GM04504 (cell line): ENCODE measurements at places on chromosomes 2 and 18.

DNA sequence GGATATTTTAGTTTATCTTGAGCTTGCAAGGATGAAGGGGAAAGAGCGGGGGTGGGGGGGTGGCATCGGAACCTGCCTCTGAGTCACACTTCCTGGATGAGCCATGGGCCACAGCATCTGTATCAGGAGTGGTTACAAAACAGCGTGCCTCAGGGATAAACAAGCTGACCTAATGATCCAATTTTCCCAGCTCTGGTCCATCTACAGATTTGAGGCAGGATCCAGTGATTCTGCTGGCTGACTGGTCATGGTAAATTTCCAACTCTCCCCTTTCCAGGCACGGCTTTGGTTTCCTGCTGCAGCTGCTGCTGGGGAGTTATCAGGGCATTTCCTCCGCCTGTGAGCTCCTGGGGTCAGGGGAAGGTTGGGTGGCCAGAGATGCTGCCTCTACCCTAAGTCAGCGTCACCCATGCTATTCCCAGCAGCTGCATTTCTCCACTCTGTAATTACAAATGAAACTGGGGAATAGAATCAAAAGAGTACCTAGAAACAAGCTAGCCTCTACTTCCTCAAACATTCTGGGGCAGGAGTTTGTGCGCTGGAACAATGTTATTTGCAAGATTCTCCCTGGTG is 4.7 kb upstream of the HPCAL1 start:
- DNase-seq, result peak; percentile 91

- no peak for DNase-seq
These were observed 110.9 kb downstream of the PTRHD1 start for GRCh38 chr2:24682304-24682703.

DNA sequence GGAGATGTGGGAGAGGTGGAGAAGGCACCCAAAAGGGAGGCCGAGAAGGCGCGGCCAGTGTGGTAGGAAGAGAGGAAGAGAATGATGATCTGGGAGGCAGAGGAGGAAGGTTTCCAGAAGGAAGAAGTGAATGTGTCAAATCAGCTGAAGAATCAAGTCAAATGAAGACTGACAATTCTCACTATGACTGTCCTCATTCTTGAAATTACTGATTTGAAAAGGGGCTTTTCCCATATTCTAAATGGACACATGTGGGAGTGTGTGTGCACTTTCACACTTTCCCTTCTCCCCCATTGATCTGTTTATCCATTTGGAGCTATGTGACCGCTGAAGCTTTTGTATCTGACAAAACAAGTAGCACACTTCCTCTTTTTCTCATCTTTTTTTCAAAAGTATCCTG is 6.1 kb downstream of the AFF3 start:
- no peak for DNase-seq

GRCh38 chr2:161369311-161369710 is 46.8 kb upstream of the TBR1 start:
- no peak for DNase-seq

DNA sequence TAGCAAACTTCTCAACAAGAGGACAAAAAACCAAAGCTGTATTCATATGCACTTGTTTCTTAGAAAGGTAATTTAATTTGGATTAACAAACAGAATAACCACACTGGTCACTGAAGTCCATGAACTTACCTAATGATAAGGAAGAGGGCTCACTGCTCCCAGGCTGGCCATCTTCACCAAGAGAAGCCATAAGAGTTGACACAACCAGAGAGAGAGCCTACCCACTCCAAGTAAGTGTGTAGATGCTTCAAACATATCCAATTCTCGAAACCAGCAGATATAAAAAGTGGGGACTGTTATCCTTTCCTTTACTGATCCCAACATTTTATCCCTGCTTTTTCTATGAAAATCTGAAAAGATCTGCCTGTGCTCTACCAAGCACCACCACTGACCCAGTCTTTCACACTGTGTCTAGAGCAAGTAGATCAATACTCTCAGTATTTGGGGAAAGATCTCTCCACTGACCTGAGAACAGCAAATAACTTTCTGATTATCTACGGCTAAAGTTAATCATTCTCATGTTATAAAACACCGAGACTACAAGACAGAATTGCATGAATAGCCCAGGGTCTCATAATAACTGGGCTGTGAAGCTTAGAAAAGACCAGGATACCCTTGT is 111.5 kb upstream of the RNU4ATAC start:
- DNase-seq, result no peak

DNA sequence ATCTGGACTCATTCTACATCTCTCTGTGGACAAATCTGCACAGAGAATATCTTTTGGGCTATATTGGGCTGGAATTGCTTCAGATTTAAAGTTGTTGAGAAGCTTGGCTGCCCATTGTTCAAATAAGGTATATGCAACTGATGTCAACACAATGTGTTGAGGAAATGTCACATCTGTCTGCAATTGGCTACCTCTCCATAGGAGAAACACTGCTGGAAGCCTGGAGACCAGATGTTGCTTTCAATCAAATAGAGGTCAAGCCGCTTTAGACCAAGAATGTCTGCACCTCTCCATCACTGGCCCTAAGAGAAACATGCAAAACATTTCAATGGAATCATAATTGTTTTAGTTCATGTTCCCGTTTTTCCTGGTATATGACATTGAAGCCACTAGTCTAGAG is 720.2 kb downstream of the SLC4A3 start:
- DNase-seq, result no peak

DNA sequence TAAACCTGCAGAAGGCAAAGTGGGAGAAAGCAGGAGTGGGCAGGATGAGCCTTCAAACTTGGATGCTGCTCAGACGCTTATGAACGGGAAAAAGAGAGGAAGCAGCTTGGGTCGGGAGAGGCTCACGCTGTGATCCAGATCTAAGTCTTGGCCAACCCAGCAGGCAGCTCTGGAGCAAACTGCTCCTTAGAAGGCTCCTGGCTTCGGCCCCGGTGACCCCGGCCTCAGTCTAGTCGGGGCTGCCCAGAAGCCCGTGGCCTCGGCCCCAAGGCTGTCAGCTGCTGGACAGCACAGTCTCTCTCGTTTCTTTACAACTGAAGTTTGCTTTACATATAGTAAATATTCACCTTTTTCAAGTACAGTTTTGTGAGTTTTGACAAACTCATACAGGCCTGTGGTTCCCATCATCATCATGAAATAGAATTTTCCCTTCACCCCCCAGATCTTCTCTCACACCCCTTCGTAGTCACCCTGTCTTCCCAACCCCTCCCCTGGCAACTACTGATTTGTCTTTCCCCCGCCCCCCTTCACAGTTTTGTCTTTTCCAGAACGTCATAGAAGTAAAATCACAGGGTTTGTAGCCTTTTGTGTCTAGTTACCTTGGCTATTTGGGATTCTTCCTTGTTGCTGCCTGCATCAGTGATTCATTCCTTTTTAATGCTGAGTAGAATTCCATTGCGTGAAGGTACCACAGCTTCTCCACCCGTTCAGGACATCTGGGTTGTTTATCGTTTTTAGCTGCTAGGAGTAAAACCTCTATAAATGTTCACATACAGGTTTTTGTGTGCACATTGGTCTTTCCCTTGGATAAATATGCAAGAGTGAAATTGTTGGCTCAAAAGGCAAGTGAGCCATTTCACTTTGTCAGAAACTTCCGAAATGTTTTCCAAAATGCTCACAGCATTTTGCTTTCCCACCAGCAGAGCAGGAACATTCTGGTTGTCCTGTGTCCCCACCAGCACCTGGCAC is 35.1 kb downstream of the MYO7B start:
- DNase-seq, result no peak

GRCh38 chr2:98175811-98176210 is 88.8 kb downstream of the VWA3B start:
- no peak for DNase-seq

DNA sequence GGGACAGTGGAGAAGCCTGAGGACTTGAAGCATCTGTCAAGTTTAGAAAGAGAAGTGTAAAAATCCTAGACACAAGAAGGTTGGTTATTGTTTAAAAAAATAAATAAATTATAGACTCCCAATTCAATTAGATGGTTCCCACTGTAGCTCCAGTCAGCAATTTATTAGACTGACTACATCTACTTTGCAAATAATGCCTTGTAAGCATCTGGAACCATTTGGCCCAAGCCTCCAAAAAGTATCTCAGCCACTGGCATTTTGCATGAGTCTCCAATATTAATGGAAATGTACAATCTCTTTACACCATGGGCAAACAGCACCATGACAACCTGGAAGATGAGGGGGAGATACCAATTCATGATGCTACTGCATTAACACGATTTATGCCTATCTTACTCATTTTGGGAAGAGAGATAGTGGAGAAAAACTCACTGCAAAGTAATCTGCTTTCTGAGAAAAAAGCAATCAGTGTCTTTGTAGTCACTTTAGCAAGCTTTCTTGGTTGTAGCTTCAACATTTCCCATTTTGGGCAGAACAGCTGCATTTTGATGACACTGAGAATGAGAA is 2.8 kb downstream of the NYAP2 start:
- no peak for DNase-seq

- no peak for DNase-seq
These were observed 170.6 kb upstream of the EPAS1 start for GRCh38 chr2:46126571-46126970.
